ENCODE measurements at places on chromosomes 1 and 21.
A peak's percentile ranks its signal among the peaks of the same experiment; 100 is the strongest.

DNA sequence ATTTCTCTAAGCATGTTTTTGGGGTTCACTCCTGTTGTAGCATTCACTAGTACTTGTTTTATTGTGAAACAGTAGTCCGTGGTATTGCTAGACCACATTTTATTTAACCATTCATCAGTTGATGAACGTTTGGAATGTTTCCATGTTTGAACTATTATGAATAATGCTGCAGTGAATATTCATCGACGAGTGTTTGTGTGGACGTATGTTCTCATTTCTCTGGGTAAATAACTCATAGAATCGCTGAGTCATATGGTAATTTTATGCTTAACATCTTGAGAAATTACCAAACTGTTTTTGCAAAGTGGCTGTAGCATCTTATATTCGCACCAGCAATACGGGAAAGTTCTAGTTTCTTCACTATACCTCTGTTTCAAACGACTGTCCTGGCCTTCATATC is 28.0 kb upstream of the KAZN start:
- no peak for DNase-seq

GRCh38 chr1:42735477-42736105 is 4.4 kb downstream of the CLDN19 start:
- no peak for DNase-seq

GRCh38 chr21:34336756-34337391 is 26.9 kb upstream of the KCNE2 start:
- DNase-seq = no peak

- DNase-seq = no peak
Measured at GRCh38 chr1:78913950-78914349, 92.6 kb downstream of the ADGRL4 start.

DNA sequence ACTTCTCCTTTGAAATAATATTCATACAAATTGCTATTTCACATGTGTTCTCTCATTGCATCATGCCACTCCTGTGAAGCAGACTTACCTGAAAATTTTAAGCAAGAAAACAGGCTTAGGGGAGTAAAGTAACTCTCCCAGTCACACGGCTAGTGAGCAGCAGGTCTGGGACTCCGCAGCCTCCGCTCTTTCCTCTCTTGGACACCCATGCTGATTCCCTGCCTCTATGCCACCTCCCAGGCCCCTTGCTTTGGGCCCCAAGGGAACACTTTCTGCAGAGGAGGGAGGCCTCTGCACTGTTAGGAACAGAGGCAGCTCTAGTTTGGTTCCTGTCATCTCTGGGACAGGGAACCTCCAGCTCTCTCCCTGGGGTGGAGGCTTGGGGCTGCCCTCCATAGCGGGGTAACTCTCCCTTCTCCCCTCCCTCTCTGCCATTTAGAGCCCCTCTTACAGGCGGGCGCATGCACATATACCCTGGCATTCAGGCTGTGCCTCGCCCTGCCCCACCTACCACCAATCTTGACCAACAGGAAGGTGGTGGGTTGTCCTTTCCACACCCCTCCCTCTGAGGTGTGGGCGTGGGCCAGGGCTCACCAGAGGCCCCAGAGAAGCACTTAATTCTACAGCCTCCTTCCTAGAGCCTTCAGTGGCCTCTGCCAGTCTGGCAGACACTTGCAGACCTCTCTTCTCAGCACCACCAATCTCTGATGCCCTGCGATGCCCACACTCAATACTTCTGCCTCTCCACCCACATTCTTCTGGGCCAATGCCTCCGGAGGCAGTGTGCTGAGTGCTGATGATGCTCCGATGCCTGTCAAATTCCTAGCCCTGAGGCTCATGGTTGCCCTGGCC is at the start of gene RXFP4:
RXFP4 (plus strand) TSS at position 646 of the 852 bp plus-strand sequence; CDS start at position 718, 72 bp downstream.
- DNase-seq = no peak

DNA sequence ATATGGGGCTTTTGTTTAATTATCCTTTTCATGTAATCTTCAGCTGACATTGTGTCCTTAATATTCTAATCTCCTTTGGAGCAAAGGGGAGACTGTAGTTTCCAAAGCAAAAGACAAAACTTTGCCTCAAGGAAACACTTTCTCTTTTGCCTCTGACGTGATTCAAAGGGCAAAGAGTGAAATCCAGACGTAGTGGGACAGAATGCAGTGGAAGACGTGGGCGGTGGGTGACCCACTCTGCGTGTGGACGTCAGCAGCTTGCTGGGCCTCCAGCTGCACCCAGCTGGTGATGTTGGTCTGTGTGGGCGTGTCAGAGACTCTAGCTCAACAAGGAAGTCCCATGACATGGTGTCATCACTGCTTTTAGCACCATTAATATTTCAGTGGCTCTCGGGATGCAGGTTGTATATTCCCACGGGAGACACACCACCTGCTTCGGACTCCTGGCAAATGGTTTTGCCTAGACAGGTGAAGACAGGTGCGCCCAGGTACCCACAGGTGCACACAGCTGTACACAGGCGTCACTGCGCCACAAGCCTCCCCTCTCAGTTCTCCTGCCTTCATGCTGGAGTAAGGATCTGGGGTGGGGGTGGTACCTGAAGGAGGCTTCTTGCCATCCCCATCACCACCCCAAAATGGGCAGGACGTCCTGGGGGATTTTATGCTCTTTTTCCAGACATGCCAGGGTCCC is 292.1 kb upstream of the VAMP3 start:
- no peak for DNase-seq

GRCh38 chr1:89633248-89633799 is 404 bp downstream of the LRRC8C start:
- DNase-seq = peak; percentile 51

GRCh38 chr1:22788254-22788661 is 77.6 kb downstream of the EPHB2 start:
- no peak for DNase-seq

DNA sequence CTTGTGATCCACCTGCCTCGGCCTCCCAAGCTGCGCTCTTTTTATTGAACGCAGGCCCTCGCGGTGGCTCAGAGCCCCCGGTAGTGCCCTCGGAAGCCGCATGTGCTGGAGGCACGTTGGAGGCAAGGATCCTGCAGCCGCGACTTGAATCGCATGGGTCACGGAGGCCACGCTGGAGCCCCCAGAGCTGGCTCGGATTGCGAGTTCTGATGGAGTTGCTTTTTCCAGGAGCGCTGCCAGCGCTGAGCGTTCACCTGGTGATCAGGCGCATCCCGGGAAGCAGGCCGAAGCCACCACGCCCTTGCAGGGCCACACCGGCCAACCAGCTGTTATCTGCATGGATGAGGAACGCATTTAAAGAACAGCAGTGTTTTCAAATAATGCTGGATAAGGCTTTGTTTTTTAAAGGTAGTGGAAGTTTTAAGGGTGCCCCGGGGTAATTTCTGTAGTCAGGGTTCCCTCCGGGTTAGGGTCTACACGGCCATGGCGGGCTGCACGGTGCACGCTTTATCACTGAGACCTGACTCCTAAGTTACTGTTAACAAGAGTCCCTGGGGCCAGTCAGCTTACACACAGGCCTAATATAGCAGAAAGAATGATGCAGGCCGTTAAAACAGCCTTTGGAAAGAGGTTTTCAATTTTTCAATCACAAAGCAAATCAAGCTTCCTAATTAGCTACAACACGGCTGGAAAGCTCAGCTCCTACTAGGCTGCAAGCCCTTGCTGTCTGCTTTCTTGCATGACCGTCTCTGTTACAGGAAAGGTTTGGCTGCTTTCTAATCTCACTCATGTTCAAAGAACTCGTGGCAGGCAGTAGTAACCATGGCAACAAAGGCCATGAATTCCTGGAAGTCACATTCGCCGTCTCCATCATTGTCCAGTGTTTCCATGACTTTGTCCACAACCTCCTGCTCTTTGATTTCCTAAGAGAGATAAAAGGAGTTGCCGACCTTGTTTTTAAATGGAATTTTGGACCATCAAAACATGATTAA is 6.0 kb downstream of the S100B start:
- no peak for DNase-seq

DNA sequence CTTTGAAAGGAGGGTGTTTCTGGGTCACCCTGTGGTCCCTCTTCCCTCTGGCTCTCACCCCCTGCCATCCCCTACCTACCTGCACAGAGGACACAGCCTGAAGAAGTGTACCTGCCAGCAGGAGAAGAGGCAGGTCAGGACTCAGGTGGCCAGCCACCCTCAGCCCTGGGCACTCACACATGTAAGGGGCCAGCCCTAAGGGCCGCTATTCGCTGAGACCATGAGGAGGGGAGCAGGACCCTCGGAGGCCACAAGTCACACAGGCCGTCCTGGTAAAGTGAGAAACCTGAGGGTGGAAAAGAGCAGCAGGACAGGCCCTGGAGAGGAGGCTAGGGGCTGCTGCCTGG is 1.2 kb downstream of the ZNF692 start:
- DNase-seq = no peak

GRCh38 chr1:175124861-175125260 is 57.2 kb downstream of the TNN start:
- no peak for DNase-seq

- DNase-seq = peak; percentile 79
Measured at GRCh38 chr1:16055613-16056520, 12.3 kb downstream of the CLCNKB start.

- DNase-seq = no peak
Measured at GRCh38 chr1:38827318-38827717, 32.3 kb downstream of the RRAGC start.

DNA sequence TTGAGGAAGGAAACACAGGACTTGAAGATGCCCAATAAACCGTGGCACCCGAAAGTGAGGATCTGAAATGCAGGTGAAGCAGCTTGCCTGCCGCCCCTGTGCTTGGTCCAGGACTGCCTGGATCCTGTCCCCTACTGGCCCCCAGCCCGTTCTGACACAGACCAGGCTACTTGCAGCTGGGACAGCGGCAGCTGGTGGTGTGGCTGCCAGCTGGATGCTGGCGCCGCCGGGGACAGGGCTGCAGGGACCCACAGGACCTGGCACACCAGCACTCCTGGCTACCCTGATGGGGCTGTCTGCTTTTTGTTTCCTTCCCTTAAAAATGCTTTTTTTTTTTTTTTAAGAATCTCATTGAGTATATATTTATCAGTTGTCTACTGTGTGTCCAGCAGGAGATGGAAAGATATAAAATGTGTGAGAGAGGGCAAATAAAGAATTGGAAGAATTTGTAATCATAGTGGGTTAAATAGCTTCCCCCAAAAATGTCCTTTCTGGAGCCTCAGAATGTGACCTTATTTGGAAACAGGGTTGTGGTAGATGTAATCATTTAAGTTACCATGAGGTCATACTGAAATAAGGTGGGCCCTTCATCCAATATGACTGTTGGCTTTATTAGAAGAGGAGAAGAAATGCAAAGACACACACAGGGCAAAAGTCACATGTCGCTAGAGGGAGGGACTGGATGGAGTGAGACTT is 165.6 kb downstream of the DSCAM start:
- no peak for DNase-seq

DNA sequence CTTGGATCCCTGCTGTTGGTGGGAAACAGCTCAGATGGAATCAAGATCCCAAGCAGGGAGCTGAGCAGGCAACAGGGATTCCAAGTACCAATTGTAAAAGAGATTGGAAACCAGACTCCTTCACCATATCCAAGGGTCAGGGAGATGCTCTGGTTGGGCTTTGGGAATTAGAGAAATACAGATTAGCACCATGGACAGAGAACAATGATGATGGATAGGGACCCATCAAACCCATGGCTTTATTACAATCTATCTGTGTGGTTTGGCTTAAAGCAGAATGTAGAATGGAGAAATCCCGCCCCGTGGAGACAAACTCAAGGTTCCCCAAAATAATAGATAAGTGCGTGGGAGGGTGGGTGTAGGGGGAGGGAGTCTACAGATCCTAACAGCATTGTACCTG is 120.7 kb upstream of the CSF3R start:
- DNase-seq = no peak

- DNase-seq = no peak
Measured at GRCh38 chr1:11158291-11158690, 30.9 kb upstream of the ANGPTL7 start.

DNA sequence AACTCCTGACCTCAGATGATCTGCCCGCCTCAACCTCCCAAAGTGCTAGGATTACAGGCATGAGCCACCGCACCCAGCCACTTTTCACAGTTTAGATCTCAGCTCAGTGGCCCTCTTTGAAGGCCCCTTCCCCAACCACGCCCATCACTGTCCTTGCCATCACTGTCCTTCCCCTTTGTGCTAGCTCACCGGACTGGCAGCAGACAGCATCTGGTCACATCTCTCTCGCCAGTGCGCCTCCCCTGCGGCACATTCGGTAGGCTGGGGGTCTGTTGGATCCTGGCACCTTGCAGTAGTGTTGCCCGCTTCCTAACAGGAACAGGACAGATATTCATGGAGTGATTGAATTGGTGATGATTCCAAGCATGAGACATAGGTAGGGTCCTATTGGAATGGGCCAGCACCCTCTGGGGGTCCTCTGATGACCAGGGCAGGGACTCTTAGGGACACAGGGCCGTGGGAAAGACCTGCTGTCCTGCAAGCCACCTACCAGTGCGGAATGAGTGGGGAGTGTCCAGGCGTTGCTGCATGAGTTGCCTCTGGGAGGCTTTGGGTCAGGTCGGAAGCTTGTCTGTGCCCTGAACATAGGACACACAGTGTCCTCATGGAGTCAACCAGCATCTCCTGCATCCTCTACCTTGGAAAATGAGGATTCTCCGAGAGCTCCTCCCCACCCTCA is 178.8 kb upstream of the VAMP3 start:
- no peak for DNase-seq

- no peak for DNase-seq
Measured at GRCh38 chr1:201552941-201553351, 14.0 kb downstream of the NAV1 start.

DNA sequence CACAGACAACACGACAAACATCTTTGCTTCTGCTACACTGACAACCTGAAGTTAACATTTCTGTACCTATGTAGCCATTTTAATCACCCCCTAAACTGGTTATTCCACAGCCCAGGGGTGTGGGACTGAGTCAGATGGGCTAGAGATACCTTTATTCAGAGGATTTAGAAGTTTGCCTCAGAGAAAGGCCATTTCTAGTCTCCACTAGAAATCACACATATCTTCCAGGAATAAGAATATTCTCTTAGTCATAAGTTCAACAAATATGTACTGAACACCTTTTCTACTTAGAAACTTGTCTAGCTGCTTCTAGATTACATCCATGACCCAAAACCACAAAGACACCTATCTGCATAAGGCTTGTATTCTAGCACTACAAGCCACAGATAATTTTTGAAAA is 38.8 kb downstream of the ERG start:
- no peak for DNase-seq

- no peak for DNase-seq
Measured at GRCh38 chr1:13623021-13623637, 39.5 kb downstream of the PDPN start.

GRCh38 chr1:173430677-173431303 is 46.3 kb upstream of the PRDX6 start:
- no peak for DNase-seq

DNA sequence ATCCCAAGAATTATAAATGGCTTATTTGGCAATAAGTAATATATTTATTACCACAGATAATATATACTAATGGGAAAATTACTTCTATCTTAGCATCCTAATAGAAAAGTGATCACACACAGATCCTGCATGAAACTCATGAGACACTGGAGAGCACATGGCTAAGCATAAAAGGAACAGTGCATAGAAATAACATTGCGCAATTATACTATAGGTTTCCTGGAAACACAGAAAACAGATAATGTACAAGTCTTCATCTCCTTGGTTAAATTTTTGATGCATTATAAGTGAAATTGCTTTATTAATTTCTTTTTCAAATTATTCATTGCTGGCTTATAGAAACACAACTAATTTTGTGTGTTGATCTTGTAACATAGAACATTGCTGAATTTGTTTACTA is 210.4 kb downstream of the USH2A start:
- no peak for DNase-seq

Data from T-helper 9 cell (primary cell).